T-helper 2 cell (primary cell): ENCODE measurements at places on chromosomes 4 and X.

GRCh38 chr4:76470532-76470931 is 35.5 kb downstream of the SHROOM3 start:
- DNase-seq = no peak

- no peak for DNase-seq
These were observed 56.9 kb upstream of the SLC39A8 start for GRCh38 chr4:102402223-102402622.

GRCh38 chr4:24736066-24736465 is 59.3 kb upstream of the SOD3 start:
- no peak for DNase-seq

DNA sequence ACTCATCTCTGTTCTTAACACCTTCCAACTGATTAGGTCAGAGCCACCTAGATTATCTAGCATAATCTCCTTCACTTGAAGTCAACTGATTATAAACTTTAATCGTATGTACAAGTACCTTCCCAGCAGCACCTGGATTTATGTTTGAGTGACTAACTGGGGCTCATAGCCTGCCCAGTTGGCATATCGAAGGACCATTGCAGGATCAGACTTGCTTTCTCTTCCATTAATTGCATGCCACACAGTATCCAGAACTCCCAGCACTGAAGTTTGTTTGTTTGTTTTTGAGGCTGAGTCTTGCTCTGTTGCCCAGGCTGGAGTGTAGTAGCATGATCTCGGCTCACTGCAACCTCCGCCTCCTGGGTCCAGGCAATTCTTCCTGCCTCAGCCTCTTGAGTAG is 27.9 kb downstream of the GRK4 start:
- DNase-seq = no peak

GRCh38 chr4:106369456-106370060 is 980 bp upstream of the GIMD1 start:
- no peak for DNase-seq

GRCh38 chr4:123408471-123409084 is 12.0 kb downstream of the SPRY1 start:
- no peak for DNase-seq

DNA sequence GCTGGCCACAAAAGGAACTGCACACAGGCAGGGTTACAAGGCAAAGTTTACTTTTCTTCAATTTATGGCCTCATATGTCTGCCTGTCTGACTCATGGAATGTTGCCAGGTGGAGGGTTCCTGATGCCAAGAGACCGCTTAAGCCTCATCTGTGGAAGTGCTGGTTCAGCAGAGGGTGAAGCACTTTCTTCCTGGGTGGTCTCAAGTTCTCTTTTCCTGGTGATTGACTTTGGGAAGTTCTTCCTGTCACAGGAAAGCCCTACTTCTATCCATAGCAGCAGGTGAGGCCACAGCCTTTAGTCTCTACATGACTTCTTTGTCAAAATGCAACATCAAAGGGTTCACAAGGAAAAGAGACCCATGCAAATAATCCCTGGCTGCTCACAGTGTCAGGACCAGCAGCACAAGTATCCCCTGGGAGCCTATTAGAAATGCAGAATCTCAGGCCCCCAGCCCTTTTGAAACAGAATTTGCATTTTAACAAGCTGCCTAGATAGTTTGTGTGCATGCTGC is 81.4 kb upstream of the IGFBP7 start:
- DNase-seq = no peak

DNA sequence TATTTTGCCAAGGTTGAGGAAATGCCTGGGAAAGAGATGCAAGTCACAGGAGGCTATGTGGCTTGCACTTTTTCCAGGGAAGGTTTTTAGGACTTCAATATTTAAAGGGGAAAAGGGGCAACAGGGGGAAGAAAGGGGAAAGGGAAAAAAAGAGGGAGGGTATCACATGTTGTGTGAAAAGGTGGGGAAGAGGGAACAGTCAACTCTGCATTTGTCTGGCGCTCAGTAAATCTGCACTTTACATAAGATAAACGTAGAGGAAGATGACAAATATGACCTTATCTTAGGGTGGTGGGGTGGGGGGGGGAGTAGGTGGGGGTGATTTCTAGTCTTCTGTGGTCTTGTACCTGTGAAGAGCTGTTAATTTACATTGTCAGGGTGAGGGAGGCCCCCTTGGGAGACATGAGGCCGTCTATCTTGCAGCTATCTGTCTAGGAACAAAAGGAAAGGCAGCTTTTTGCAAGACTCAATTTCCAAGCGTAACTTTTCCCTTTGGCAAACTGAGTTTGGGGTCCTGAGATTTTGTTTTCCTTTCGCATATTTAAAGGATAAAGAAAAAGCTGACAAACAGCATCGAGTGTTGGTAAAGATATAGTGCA is 71.5 kb upstream of the UCP1 start:
- DNase-seq = no peak

- DNase-seq = no peak
These were observed 123.7 kb downstream of the CBR4 start for GRCh38 chr4:168886351-168886750.

DNA sequence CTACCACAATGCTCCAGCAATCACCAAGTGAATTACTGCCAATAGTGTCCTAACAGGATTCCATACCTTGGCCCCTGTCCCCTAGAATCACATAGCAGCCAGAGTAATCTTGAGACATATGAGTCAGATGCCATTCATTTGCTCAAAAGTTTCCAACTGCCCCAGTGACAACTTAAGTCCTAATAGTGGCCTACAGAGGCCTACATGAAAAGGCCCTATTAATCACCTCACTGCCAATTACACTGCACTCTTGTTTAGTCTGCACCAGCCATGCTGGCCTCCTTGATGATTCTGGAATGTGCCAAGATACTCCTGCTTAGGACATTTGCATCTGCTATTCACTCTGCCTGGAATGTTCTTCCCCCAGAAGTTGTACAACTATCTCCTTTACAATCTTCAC is 130.7 kb downstream of the NR3C2 start:
- DNase-seq = no peak

- no peak for DNase-seq
These were observed 17.8 kb downstream of the ZNF185 start for GRCh38 chrX:152915541-152916241.

DNA sequence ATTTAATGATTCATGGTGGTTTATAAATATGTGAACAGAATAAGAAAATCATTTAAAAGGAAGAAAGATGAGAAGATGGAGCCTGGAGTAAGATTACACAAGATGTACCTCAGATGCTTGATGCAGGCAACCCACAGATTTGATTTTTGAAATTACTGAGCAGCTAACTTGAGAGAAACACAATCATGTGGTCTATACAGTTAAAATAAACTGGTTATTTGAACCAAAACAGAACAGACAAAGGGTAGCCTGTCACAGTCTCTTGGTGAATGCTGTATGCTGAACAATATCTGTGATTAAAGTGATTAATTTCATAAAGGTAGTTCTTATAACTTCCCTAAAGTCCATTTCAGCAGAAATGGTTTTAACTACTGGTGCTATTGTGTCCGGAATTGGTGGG is 4.2 kb downstream of the PI4K2B start:
- no peak for DNase-seq

- no peak for DNase-seq
These were observed 14.9 kb upstream of the TCEANC start for GRCh38 chrX:13638021-13638420.

DNA sequence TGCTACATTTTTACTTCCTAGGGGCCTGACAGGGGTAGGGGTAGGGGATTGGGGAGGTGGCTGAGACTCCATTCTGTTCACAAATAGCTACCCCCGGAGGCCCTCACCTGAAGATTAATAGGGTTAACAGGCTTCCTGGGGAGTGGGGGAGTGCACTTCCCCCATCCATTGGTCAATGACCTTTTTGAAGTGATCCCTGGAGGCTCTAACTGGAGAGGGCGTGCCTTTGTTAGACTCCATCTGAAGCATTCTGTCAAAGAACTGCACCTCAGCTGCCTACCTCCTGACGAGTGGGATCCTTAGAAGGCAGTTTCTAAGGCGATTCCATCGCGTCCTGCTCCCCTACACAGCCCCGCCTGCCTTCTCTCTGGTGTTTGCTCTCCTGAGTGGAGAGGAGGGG is 10.0 kb upstream of the MTM1 start:
- no peak for DNase-seq

DNA sequence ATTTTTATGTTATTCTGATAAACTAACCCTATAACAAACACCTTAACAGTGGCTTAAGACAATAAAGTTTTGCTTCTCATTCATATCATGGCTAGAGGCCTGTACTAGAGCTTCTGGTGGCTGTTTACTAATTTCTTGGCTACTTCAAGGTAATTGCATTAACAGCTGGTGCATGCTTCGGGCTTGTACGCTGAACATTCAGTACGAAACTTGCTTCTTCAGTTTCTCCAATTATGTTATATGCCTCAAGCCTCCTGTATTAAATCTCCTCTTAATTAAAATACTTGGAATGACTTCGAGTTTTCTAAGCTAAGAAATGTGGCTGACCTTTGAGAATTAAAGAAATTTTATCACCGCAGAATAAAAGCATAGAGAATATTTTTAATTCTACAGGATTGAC is 138.9 kb upstream of the TRAM1L1 start:
- DNase-seq = no peak
